ENCODE measurements at places on chromosomes 4 and X.

- DNase-seq = no peak
Measured at GRCh38 chrX:148763896-148764295, 263.5 kb downstream of the AFF2 start.

DNA sequence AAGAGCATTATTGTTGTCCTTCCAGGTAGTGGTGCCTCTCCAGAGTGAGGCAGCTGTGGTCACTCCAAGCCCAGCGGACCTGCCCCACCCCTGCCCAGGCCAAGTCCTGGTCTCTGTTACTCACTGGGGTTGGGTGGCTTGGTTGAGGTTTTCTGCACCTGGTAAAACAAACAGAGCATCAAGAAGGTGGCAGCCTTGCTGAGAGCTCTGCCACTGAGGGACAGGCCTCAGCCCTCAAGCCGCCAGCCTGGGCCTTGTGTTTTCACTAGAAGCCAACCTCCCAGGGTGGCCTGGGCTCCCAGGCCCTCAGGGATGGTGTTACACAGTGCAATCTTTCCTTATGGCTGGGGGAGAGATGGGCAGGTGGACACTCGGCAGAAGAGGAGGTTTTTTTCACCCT lies 182.7 kb downstream of the BCOR start:
- DNase-seq = no peak

DNA sequence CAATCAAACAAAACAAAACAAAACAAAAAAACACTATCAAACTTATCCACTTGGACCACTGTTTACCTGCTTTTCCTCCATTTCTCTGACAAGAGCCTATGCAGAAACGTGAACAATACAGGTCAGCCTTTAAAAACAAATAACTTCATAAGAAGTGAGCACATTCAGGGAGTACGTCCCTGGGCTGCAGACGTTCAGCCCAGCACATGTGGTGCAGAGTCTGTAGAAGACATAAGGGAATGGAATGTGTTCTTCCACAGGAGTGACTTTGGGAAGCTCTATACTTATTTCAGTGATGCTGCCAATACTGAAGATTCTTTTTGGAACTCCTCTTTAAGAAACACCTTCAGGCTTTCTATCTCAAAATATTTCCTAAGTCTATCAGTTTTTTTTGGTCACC lies 120.6 kb downstream of the SPRY1 start:
- no peak for DNase-seq

DNA sequence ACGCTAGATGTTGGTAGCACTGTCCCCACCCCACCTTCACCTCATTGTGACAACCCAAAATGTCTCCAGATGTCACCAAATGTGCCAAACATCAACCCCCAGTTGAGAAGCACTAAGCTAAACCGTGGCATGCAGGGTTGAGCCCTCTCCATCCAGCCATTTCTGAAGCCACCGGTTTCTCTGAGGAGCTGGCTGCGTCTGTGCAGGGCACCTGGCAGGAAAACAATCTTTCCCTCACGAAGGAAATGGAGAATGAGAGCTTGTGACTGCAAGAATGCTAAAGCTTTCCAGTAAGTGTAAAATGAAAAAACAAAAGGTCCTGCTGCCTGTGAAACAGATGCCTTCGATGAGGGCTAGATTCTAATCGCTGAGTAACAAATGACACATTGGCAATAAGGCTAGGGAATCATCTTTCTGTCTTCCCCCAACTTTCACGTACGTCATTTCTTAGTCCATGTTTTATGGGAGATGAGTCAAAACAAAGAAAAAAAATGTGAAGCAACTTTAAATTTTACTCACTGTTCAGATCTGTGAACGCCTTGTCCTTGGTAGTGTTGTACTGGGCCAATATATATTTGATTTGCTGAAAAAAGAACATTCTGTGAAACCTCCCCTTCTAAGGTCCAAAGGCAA lies 59.9 kb downstream of the PROM1 start:
- DNase-seq = no peak

DNA sequence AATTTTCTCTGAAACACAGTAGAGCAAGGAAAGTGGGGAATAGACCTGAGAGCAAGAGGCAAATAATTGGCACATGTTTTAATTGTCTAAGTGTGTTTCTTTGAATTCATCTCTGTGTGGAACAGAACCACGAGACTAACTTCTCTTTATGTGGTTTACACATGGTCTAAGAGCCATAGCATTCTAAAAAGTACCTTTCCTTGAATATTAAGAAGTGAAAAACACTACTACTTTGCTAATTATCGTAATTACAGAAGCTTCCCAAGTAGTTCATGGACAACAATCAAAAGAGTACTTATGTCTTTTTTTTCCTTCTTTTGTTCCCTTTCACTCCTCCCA lies 2.9 kb upstream of the CYBB start:
- no peak for DNase-seq

DNA sequence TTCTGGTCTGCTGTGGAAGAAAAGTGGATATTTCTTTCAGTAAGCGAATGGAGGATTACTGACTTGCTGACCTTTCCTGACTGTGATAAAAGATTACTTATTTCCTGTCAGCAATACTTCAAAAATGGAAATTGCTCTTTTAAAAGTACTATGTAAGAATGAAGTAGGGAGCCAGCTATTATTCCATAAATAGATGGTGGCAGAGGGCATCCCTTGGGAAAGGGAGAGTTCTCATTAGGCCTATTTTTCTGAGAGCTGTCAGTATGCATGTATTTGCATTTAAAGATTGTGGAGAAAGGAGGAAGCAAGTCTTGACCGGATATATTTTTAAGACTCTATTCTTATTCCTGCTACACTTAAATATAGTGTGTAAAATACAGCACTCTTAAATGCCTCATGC lies 37.2 kb downstream of the TMEM47 start:
- DNase-seq = no peak

GRCh38 chr4:15864651-15865566 lies 73.6 kb downstream of the FGFBP1 start:
- DNase-seq = no peak

- DNase-seq = no peak
Measured at GRCh38 chr4:175927121-175927520, 115.1 kb upstream of the GPM6A start.

DNA sequence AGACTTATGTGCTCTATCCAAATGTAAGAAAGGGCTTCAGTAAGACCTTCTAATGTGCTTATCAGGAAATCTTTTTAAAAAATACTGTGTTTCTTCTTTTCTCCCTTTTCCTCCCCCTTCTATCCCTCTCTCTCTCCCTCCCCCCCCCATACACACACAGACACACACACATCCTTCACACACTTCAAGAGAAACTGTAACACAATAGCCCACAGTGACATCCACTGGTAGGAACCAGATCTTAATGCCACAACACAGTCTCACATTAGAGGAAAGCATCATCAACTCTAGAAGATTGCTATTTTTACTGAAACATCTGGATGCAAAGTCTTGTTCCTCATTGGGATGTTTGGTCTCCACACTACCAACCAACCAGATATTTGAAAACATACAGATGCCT lies 4.6 kb downstream of the PCDH19 start:
- no peak for DNase-seq

GRCh38 chr4:181548873-181549575 lies 694.2 kb upstream of the TENM3 start:
- no peak for DNase-seq

GRCh38 chr4:138553001-138553845 lies 311.1 kb upstream of the SLC7A11 start:
- no peak for DNase-seq

Measured in neuronal stem cell (in vitro differentiated cells).